ENCODE measurements at places on chromosomes 13 and 19. TPM values are rescaled to one million over a fixed set of nuclear protein-coding genes. Genes with fewer than 3 reads are reported as not detected.

Gene HSPH1
- total RNA-seq = 83.3 TPM

Gene CDX2
- total RNA-seq = not detected

Gene FCER2
- total RNA-seq = not detected

GRCh38 chr19:35533201-35533821 is at the start of gene GAPDHS:
GAPDHS (plus strand) TSS chr19:35533456; CDS start chr19:35533528, 72 bp downstream.
- DNase-seq = no peak

- DNase-seq = no peak
These were observed 20.5 kb upstream of the CYP2S1 start for GRCh38 chr19:41172297-41173164.

DNA sequence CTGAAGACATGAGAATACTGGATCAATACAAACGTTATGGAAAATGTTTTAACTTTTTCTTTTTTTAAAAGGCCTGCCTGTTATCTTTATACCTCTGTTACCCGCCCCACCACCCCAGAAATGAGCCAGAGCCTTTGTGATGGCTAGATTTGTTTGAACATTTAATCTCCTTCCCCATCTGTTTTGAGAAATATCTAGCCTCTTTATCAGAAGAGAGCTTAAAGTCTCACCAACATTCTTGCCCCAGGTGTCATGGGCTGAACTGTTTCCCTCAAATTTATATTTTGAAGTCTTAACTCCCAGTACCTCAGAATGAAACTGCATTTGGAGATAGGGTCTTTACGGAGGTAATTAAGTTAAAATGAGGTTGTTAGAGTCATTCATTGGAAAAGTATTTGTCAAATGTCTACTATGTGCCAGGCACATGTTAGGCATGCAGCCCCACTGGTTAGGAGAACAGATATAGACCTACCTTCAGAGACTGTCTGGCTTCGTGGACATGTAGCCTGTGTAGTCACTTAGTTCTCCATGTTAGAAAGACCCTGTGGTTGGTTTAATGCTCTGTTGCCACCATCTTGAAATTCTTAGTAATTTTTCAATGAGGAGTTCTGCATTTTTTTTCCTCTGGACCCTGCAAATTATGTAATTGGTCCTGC is 6.3 kb upstream of the RB1 start:
- no peak for DNase-seq

GRCh38 chr19:29422486-29423085 is 103.2 kb upstream of the VSTM2B start:
- no peak for DNase-seq

DNA sequence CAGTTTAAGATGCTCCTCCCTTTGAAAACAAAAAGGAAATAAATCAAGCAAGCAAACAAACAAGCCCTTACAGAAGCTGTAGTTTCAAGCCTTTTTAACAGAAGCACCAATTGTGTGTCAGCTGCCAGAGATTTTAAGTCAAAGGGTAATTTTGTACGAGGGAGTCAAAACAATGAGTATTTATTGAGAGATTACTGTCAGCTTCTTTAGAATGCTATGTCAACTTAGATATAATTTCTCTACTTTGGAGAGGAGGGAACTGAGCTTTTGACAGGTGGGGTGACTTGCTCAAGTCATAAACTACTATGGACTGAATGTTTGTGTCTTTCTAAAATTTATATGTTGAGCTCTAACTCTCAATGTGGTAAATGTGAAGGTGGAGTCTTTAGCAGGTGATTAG is 10.5 kb upstream of the CBY2 start:
- DNase-seq = no peak

GRCh38 chr13:44334751-44335150 is 38.9 kb upstream of the SERP2 start:
- no peak for DNase-seq

- no peak for DNase-seq
These were observed 20.0 kb downstream of the CAPS start for GRCh38 chr19:5934069-5934401.

DNA sequence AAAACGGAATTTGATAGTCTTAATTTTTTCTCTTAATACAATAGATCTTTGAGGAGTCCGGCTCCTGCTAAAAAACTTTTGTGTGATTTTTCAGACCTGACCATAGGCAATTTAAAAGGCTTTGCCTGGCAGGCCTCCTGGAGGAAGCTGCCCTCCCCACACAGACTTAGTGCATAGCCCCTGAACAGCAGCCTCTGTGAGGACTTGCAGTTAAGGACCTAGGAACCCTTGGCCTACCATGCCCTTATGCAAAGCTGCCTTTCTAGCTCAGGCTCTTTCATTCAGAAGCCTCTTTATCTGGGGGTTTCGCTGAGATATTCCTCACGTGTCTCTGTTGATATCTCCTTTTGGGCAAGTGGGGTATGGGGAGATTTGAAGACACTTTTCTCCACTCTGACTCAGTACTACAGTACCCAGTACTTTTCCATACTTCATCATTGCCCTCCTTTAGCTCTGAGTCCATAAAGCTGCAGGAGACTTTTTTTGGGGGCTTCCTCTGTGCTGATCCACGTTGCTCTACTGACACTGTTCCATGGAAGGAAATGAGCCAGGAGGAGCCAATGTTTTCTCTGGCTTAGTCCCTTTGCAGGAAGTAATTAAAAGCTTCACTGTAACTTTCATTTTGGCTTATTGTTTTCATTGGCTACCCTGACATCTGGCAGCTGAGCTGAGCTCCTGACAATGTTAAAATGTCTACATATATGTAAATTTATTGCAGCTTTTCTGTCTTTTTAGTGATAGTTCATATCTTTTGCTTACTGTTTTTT is 283.1 kb downstream of the TDRD3 start:
- no peak for DNase-seq

DNA sequence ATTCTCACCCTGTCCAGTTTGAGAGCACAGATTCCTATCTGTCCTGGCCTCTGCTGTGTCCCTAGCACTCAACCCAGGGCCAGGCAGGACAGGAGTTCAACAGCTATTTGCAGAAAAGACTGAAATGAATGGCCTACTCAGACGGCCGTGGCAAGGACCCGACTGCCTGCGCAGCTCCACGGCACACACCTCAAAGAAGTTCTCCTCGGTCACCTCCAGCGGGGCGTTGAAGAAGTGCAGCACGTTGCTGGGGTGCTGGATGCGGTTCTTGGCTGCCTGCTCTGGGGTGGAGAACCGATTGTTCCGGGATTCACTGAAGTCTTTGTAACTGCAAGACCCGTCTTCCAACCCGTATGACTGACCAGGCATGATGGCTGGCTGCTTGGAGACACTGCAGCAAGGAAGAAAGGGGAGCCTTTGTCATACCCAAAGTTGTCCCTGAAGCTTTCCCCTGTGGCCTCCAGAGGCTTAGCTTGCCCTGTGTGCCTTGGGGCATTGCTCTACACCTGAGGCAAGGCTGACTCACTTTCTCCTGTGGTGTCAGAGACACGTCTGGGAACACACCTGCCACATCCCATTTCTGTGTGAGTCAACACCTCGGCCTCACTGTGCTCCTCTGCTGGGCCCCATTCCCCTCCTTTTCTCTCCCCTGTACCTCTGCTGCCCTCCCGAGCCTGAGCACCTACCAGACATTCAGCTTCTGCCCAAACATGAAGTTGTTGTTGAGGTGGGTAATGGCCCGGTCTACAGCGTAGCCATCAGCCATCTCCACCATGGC is 6.8 kb upstream of the ECH1 start:
- DNase-seq = peak; percentile 90

DNA sequence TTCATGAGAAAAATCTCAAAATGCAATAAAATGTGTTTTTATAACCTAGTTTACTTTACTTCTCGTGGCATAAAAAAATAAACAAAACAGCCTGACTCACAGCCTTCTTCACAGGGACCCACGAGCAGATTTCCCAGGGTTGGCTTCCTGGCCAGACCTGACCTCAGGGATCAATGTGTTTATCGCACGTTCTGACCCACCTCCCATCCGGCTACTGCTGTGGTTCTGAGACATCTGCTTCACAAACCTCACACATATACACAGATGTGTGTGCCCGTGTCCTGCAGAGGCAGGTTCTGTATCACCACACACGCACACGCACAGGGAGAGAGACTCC is 118.3 kb downstream of the COL4A2 start:
- DNase-seq = peak; percentile 76

DNA sequence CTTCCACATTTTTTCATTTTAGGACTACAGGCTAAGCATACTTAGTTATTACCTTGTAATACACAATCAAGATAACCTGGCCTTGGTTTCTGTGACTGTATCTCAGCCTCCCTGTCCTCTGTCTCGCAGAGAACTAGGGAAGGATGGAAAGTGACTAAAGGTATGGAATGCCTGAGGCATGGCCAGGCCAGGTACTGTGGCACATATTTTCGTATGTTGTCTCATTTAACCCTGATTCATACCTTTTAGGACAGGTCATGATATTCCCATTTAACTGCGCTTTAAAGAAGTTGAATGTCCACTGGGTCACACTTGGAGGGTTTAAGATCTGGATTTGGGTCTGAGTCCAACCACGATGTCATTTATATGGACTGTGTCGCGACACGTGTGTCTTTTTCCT is 322.6 kb downstream of the SHISA2 start:
- no peak for DNase-seq

DNA sequence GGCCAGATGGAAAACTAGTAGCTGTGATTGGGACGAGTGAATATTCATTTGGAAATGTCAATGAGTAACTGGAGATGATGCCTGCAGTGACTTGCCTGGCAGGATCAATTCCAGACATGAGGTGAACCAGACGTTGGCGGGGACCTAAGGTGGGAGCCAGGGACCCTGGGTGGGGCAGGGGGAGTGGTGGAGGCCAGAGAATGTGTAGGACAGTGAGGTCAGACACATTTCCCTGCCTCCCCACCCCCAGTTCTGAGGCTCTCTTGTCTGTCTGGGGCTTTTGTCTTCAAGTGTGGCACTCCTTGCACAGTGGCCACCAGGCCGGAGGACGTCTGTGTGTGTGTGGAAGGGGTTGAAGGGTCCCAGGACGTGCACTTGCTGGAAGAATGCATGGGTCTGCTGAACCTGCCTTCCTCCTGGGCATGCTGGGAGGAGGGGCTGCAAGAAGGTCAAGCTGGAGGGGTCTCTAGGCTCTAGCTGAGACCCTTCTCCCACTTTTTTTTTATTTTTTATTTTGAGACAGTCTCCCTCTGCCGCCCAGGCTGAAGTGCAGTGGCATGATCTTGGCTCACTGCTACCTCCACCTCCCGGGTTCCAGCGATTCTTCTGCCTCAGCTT is 51.6 kb downstream of the CHST8 start:
- no peak for DNase-seq

- no peak for DNase-seq
These were observed 1660.7 kb downstream of the SLITRK1 start for GRCh38 chr13:82221621-82222020.

Data from M059J (cell line).